ENCODE measurements at places on chromosomes 5 and 9.

GRCh38 chr9:2390028-2390427 is 231.6 kb upstream of the VLDLR start:
- no peak for DNase-seq

DNA sequence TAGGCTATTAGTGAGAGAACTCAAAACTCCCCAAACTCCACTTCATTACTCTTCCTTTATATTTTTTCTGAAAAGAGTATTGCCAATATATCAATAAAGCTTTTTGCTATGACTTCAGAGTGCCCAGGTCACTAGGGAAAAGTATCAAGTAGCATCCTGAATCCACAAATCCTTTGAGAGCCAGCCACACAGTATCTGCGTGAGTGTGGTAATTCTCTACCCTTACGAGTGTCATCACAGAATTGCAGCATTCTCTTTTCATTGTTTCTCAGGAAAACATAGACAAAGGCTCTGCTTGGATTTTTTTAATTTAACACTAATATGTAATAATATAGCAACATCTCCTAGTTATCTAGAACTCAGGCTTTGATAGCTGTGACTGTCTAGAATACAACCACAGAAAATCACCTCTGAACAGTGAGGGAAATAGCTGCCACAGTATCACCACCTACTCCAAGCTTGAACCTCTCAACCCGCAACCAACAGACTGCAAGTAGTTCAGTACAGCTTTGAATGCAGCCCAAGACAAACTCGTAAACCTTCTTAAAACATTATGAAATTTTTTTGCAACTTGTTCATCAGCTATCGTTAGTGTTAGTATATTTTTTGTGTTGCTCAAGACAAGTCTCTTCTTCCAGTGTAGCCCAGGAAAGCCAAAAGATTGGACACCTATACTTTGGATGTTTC is 79.3 kb upstream of the CCDC152 start:
- no peak for DNase-seq

- no peak for DNase-seq
These were observed 49.5 kb upstream of the C9orf72 start for GRCh38 chr9:27622693-27623340.

DNA sequence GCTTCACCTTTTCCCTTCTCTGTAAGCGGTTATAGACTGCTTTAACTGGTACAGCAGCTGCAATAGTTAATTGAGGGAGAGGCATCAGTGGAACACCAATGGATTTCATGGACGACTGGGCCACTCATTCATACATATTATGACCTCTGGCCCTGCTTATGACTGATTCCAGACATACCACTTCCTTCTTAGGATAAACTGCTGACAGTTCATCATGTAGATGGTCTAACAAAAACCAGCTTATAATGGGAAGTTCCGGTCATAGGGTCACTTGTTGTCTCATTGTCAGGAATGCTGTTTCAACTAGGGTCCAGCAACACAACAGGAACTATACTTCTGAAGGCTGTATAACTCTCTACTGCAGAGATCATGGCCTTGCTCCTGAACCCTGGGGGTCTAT is 265.2 kb upstream of the RASA1 start:
- DNase-seq: no peak

- no peak for DNase-seq
These were observed 143.4 kb upstream of the KLF9 start for GRCh38 chr9:70557661-70558369.

- DNase-seq: no peak
These were observed 12.9 kb upstream of the ERBIN start for GRCh38 chr5:65913519-65913918.
